ENCODE measurements at places on chromosomes 11 and 22.

GRCh38 chr22:38207898-38208432 lies 6.2 kb downstream of the MAFF start:
- DNase-seq = no peak

DNA sequence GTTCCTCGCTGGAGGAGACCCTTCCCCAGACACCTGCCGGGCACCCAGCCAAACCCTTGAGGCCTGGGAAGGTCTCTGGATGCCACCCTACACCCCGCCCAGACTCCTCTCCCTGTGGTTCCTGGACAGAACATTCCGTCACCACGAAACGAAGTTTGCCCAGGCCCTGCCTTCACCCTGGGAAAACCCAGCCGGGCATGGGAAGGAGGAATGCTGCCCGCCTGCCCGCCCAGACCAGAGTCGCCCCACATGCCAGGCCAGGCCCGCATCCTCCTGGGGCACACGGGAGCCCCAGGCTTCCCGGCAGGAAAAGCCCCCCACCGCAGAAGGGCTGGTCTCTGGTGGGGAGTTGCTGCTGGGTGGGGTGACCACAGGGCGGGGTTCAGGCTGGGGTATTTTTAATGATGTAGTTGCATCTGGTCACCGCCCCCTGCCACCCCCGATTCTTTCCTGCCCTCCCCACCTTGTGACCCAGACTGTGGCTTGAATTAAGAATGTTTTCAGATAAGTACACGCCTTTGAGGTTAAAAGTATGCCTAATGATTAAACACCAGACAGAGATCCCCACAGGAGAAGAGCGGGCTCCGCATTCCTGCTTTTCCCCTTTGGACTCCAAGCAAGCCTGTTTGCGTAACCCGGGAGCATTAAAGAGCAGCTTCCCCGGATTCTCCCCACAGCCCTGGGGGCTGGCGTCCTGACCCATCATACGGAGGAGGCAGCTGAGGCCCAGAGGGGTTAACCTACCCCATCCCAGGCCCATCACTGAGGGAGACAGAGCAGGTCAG lies 44.6 kb upstream of the PPARA start:
- DNase-seq = no peak

DNA sequence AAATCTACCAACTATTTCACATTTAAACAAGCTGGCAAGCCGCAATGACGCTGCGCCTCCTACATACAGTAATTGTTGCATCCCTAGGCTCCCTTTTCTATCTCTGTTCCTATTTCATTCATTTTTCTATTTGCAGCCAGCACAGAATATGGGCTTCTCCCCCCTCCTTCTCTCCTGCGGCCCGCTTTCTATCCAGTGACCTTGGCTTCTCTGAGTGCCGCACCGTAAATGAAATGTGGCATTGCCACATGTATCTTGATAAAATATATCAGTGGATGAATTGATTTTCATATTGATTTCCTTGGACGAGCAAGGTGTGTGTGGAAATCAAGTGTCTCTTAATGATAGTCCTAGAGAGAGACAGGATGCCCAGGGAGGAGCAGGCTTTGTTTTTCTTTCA lies 70.2 kb downstream of the ZBTB16 start:
- DNase-seq = no peak

GRCh38 chr11:36376888-36377758 lies 81.0 kb downstream of the PRR5L start:
- DNase-seq = no peak

DNA sequence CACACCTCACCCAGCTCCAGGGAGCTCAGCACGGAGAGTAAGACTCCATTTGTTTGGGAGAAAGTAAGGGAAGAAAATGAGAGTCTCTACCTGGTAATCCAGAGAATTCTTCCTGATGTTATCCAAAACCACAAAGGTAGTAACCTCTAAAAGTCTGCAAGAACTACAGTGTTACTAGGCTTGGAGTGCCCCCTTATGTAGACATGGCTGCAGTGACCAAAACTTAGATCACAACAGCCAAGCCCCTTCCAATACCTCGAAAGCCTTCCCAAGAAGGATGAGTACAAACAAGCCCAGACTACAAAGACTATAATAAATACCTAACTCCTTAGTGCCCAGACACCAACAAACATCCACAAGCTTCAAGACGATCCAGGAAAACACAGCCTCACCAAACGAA lies 4.9 kb downstream of the UBE2L6 start:
- DNase-seq = no peak

DNA sequence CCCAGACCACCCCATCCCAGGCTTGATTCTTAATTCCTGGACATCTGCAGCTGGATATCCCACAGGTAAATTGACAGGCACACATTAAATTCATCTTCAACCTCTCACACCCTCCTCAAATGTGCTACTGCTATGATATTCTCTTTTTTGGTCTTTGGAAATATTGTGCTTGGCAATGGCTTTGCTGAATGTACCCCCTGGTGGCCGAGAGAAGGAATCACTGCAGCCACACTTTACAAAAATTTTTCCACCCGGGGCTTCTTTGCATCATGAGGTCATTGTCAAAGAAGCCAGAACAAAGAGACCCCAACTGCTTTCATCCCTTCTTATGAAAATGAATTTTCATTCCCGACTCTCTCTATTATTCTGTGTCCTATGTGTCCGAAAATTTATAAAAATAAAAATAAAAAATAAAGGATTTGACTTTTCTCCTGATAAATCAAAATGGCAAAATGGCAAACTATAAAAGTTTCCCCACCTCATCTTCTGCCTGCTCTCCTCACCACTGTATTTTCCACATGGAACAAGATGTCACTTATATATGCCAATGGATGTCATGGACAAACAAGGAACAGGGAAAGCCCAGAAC lies 15.0 kb upstream of the CYB5R2 start:
- no peak for DNase-seq

DNA sequence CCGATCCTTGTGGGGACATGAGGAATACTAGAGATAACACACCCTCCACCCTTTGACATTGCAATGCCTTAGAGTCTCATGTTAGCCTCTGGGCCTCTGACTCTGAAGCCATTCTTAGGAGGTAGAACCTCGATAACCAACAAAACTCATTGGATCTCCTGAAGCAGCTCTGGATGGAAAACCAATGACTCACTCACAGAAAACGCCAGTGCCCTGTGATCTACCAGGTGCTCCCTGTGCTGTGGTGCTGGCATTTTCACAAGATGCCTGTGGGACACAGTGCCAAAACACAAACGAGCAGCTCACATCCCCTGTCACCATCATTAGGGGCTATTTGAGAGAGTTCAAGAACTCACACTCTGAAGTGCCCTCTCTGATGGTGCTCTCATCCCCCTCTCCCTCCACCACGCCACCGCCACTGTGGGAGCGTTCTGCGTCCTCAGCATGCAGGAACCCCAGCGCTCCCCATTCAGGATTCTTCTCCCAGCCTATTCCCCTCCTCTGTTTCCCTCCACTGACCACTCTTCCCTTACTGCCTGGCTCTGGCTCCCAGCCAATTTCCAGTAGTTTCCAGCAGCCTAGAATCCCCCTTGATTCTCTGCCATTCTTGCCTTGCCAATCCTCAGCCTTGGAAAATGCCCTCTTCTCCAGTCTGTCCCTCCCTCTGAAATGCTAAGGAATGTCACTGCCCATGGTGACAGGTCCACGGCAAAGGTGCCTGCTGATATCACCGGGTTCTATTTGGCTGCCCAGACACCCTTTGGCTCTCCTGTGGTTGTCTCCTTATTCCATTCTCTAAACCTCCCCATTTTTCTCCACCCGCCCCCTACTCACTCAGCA lies 4.7 kb upstream of the POLD4 start:
- DNase-seq = no peak

GRCh38 chr22:37639771-37640590 lies 512 bp downstream of the SH3BP1 start:
- DNase-seq = no peak

DNA sequence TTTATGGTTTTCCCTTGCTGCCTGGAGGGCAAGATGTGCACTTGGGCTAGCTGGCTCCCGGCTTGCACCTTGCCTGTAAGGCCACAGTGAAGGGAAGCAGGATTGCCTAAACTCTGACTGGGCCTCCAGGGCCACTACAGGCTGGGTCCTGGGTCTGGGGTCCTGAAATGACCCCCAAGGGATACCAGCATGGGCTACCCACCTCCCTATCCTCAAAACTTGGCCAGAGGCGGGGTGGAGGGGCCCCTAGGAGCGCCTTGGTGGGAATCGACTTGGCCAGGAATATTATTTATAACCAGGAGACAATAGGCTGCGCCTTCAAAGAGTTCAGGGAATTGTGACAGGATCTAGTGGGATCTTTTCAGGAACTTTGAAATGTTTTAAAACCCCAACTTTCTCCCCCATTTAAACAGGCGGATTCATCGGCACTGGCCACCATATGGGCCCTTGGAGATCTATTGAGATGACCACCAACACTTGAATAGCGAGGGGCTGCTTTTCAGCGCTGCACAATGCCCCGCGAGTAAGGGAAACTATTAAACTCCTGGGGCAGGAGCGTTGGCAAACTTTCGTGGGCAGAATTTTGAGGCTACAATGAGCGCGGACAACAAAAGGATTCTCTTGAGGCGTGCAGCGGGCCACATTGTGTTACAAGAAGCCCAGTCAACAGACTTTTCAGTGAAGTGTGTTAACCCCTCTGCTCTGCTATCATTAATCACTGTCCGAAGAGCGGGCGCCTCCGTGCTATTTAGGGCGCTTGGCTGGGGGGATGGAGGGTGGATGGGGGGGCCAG lies 15.2 kb downstream of the PAX6 start:
- no peak for DNase-seq

GRCh38 chr11:69055598-69056516 lies 7.1 kb downstream of the TPCN2 start:
- no peak for DNase-seq

- no peak for DNase-seq
Measured at GRCh38 chr11:117459979-117460300, 132.3 kb downstream of the CEP164 start.

GRCh38 chr11:119894916-119895315 lies 165.9 kb upstream of the NECTIN1 start:
- DNase-seq = no peak

DNA sequence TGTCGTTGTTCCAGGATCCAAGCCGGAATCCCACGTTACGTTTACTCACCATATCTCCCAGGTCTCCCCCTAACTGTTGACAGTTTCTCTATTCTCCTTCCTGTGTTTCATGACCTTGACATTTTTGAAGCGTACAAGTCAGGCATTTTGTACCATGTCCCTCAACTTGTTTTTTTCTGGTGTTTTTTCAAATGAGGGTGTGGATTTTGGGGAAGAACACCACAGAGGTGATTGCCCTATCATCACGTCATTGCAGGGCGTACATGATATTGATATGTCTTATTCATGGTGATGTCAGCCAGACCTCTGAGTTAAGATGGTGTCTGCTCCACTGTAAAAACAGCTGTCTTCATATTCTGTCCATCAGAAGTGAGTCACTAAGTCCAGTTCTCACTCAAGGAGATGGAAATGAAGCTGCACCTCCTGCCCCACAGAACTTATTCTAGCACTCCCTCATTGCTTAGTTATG lies 28.3 kb upstream of the SOX10 start:
- no peak for DNase-seq

- no peak for DNase-seq
Measured at GRCh38 chr11:27842290-27842689, 142.0 kb upstream of the BDNF start.

- DNase-seq = no peak
Measured at GRCh38 chr11:61731211-61731951, 21.1 kb upstream of the MYRF start.

DNA sequence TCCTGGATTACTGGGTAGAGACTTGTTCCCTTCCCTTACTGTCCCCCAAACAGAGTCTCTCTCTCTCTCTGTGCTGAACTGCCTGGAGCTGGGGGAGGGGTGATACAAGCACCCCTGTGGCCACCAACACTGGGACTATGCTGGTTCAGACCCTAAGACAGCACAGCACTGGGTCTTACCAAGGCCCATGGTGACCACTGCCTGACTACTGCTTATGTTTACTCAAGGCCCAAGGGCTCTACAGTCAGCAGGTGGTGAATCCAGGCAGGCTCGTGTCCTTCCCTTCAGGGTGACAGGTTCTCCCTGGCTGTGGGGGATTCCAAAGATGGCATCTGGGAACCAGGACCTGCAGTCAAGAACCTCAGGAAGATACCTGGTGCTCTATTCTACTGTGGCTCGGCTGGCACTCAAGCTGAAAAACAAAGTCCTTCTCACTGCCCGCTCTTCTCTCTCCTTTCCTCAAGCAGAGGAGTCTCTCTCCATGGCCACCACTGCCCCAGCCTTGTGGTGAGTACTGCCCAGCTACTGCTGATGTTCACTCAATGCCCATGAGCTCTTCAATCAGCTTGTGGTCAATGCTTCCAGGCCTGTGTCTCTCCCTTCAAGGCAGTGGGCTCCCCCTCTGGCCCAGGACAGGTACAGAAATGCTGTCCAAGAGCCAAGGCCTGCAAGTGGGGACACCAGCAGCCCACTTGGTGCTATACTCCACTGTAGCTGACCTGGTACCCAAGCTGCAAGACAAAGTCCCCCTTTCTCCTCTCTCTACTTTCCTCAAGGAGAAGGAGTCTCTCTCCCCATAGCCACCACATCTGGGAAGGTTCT lies 41.8 kb upstream of the SHANK2 start:
- no peak for DNase-seq

DNA sequence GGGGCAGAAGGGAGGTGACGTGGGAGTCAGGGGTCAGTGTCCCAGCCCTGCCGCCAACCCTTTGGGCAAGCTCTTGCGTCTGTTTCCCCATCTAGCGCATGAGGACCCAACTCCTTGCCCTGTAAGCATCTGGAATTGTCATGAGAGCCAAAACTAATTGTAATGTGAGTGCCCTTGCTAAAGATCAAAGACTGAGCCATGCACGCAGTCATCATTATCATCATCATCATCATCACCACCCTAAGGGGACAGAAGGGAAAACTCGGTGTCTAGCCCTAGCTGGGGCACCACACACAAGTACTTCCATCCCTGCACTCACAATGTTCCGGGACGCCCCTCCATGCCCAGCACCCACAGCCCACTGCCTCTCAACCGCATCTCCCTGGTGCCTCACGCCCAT lies 2.5 kb downstream of the LIF start:
- DNase-seq = no peak

GRCh38 chr11:109075976-109076375 lies 346.0 kb upstream of the C11orf87 start:
- no peak for DNase-seq

DNA sequence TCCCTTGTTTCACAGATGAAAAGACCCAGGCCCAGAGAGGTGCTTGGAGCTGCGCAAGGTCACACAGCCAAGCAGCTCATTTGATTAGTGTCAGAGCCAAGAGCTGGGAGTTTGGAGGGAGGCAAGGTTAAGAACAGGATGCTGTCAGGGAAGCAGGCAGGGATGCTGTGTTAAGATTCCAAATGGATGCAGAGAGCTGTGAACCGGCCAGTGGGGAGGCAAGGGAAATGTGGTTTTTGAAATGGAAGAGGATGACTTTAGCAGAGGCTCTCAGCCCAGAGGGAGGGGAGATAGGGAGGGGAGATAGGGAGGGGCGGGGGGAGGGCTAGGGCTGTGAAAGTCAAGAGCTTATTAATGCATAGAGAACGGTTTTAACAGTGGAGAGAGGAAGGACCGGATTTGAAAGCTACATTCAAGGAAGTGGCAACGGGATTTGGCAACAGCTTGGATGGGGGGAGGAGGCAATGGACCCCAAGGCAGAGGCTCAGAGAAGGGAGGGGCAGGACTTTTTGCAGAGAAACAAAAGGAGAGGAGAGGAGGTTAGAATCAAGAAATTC lies 13.0 kb downstream of the RTN4RL2 start:
- no peak for DNase-seq

Measured in cortex of kidney (tissue), 1 donor.